ENCODE measurements at places on chromosomes 4 and X.

DNA sequence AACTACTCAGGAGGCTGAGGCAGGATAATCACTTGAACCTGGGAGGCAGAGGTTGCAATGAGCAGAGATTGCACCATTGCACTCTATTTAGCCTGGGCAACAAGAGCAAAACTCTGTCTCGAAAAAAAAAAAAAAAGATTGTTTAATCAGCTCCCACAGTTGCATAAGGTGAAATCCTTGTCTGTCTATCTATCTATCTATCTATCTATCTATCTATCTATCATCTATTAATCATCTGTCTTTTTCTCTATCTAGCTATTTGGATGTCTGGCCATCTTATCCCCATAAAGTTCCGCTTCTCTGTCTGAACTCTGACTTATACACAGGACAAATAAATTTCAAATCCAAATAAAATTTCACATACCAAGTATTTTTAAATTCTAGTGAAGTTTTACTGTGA lies 223.2 kb upstream of the PGRMC2 start:
- DNase-seq = no peak

DNA sequence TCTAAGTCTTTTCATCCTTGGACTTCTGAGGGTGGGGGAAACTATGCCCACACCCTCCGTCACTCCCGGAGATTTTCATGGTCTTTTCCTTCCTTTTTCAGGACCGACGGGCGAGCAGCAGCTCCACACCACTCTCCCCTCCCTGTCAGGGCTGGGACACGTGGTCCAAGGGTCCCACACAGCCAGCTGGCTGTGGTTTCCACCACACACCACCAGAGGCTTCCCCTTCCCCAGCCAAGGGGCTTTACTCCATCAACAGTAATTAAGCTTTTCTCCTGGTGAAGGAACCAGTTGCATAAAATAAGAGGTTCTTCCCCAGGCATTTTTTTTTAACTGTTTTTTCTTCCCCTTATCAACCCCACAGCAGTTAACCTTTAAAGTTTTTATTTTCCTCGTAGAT lies 453.9 kb downstream of the GPAT3 start:
- no peak for DNase-seq

- no peak for DNase-seq
Observed at GRCh38 chr4:184727430-184727829, 6.5 kb downstream of the CENPU start.

- no peak for DNase-seq
Observed at GRCh38 chrX:39936886-39937770, 160.6 kb downstream of the BCOR start.

DNA sequence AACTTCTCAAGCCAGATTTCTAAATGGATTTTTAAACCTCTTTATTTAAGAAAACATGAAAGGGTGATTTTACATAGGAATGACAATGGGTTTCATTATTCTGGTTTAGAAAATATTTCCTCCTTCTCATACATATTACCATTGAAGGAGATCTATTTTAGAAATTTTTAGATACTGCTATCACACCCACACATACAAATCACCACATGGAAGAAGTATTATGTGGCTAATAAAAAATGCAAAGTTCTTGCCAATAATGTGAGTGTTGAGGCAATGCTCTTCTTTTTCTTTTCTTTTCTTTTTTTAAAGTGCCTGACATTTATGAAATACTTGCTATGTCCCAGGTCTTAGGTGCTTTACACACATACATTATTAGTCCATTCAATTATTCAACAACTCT lies 6.8 kb downstream of the STAP1 start:
- DNase-seq = no peak

DNA sequence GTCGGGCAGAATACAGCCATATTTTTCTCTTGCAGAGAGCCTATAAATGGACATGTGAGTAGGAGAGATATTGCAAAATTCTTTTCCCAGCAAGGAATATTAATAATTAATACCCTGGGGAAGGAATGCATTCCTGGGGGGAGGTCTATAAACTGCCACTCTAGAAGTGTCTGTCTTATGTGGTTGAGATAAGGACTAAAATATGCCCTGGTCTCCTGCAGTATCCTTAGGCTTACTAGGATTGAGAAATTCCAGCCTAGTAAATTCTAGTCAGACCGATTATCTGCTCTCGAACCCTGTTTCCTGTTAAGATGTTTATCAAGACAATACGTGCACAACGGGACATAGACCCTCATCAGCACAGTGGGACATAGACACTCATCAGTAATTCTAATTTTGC lies 872.6 kb downstream of the FSTL5 start:
- no peak for DNase-seq

DNA sequence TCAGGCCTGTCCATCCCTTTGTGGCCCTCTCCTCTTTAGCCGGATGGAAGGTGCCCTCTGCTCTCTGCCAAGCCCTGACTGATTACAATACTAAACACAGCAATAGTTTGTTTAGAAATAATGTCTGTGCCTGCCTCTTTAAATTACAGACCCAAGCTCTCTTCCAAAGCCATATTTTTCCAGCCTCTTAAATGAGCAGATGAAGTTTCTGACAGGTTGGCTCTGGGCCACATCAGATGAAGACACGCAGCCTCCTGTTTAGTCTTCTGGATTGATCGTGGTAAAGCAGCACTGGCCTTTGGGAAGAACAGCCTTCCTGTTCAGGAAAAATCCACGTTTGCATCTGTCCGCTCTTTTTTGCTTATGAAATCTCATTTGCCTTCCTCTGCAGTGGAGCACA lies 133.6 kb downstream of the CPE start:
- no peak for DNase-seq

- no peak for DNase-seq
Observed at GRCh38 chrX:44876086-44876485, 3.1 kb downstream of the KDM6A start.

DNA sequence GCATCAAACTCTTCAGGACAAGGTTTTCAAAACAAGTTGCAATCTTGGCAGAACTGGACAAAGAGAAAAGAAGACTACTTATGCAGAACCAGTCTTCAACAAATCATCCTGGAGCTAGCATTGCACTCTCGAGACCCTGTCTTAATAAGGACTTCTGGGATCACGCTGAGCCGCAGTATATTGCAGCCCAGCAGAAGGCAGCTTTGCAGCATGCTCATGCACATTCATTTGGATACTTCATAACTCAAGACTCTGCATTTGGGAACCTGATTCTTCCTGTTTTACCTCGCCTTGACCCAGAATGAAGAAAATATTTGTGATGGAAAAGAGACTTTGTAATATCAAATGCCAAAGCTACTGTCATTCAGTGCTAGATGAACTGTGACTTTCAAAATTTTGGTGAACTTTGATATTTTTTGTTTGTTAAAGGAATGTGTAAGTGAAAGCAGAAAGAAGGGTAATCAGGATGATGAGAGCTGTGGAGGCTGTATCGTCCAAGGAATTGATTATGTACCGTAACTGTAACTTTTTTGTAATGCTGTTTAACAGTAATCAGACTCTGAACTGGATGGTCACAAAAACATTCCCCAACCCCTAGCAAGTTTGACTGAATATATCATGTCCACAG lies 27.2 kb downstream of the HSPA4L start:
- DNase-seq = no peak

GRCh38 chr4:13902146-13902545 lies 274.6 kb upstream of the BOD1L1 start:
- DNase-seq = no peak

GRCh38 chrX:80285131-80285773 lies 135.0 kb upstream of the TENT5D start:
- DNase-seq = no peak

- no peak for DNase-seq
Observed at GRCh38 chrX:40573763-40574162, 7.0 kb upstream of the ATP6AP2 start.

- DNase-seq = no peak
Observed at GRCh38 chr4:72591547-72592454, 22.8 kb upstream of the ADAMTS3 start.

DNA sequence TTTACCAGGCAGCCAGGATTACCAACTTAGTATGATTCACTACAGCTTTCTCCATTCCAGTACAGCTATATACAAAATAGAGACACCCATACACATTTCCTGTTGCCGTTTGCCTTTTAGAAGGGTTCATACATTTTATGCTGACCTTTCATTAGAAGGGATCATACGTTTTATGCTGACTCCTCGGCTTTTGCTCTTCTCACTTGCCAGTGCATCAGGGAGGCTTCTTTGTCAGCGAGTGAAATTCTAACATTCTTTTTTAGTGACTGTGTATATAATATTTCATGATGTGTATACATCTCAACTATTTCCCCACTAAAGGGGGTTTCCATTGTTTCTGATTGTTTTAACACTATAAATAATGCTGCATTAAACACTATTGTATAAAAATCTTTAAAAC lies 552.6 kb downstream of the TRIML1 start:
- DNase-seq = no peak

GRCh38 chrX:96464880-96465558 lies 219.6 kb upstream of the DIAPH2 start:
- no peak for DNase-seq

DNA sequence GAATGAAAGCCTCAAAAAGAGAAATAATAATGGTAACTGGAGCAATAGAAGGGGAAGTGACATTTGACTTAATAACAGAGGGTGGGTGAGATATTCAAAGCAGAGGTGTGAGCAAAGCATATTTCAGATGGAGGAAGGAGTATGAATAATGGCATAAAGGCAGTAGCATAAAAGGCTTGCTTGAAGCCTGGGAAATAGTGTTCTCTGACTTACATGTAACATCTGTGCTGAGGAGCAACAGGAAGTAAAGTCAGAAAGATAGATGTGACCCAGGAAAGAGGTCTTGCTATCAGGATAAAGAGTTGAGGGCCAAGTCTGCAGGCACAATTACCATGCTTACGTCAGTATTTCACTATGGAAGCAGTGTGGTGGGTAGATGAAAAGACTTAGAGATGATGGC lies 28.4 kb downstream of the ATP10D start:
- DNase-seq = no peak

GRCh38 chr4:139866276-139866962 lies 200.8 kb downstream of the MGST2 start:
- no peak for DNase-seq

DNA sequence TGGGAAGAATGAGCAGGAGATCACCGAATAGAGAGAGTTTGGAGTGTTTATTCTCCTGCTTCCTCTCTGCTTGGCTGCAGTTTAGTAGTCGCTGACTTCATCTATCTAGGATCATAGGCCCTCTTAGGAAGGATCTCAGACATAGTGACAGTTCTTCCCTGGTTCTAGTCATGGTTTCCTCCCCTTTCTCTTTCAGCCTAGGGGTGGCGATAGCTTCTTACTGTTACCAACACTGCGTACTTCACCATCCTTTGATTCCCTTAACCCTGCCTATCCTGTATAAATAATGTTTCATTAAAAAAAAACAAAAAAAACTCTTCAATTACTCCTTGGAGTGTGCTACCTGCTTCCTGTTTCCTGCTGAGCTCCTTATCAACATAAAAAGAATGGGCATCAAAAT lies 103.8 kb downstream of the DDX53 start:
- DNase-seq = no peak

DNA sequence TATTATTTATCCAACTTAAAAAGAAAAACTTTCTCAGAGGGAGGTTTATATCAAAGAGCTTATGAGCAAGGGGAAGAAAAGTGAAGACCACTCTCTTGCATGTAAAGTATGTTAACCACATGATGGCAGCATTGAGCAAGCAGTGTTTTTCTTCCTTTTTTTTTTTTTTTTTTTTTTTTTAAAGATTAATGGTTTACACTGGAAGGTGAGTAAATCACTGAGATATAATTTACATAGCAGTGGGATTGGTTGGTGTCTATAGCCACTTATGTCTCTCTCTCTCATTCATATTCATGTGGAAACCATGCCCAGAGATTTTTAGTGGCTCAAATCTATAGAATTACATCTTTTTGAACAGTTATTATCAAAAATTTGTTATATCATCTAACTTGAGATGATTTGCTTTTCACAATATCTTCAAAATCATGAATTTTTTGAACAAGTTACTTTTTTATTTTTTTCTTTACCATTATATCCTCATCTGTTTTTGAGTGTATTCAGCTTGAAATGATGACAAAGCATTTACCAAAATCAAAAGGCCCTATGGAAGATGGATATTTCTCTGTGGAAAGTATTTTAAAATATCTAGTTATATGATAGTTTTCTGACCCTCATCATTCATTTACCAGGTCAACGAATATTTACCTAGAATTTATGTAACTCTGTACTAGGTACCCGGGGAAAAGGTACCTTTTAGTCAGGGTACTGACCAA lies 31.6 kb downstream of the MTHFD2L start:
- no peak for DNase-seq

DNA sequence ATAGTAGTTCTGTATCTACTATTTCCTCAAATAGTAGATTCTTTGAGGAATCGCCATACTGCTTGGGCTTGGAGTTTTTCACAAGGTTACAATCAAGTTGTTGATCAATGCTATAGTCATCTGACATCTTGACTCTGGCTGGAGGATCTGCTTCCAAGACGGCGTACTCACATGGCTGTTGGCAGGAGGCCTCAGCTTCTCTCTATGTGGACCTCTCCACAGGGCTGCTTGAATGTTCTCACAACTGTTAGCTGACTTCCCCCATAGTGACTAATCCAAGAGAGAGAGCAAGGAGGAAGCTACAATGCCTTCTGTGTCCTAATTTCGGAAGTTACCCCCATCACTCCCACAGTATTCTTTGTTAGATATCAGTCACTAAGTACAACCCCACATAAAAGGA lies 10.3 kb downstream of the EGFL6 start:
- no peak for DNase-seq

DNA sequence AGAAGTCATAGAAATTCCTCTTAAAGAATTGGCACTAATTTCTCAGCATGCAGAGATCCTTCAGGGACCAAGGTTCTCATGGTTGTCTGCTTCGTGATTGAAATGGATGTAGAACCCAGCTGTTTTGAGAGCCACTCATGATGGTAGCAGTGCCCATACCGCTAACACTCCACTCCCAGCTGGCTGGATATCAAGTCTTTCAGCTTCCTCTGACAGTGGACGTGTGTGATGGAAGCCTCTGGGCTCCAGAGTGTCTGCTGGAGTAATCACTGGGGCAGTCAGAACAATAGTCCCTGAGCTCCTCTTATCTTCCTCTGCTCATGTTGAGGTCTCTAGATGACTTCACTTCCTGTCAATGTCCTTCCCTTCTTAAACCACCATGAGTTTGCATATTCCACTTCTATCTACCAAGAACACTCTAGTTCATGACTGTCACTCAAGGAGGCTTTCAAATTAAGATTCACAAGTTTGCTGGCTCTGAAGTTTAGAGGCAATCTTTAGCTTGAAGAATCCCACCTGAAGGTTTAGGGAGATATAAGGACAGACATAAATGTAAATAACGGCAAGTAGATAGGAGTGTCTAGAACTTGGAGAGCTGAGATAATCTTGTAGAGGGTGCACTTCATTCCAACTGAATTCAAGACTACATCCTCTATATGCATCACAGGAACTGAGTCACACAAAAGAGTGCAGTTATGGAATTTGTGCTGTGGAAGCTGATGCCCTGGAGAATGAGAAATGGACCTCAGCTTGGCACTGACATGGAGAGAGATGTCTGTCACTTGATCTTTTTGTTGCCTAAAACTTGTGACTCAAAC lies 64.5 kb upstream of the WDR1 start:
- DNase-seq = no peak

- DNase-seq = no peak
Observed at GRCh38 chrX:135547767-135548166, 27.3 kb downstream of the INTS6L start.
